HFFc6 (cell line): ENCODE measurements at places on chromosomes 13 and 19. TPM values are rescaled to one million over a fixed set of nuclear protein-coding genes. Genes with fewer than 3 reads are reported as not detected.

The FFAR1 gene
- total RNA-seq, result not detected in 3 replicates

The YJEFN3 gene
- 1.7 and 2.0 TPM in 2 replicates for total RNA-seq

The SIAH3 gene
- total RNA-seq, result not detected in 3 replicates

The GRIN2D gene
- 3.2 and 4.0 TPM in 2 replicates for total RNA-seq

The NLRP4 gene
- total RNA-seq, result not detected in 3 replicates

The DPF1 gene
- total RNA-seq, result 4.6 to 6.4 TPM (median 4.7 TPM) in 3 replicates

The CHST8 gene
- total RNA-seq, result not detected in 3 replicates

The RFPL4AL1 gene
- total RNA-seq, result 0.23 TPM in 1 of 3 replicates, not detected in the others

- peaks cover 18% of the 10 kb centered on the region for H3K4me1 ChIP-seq
- DNase-seq, result no peak
- H3K36me3 ChIP-seq, result peaks cover 6% of the 10 kb centered on the region
- H3K4me3 ChIP-seq, result no peak overlapping the region
- H3K27ac ChIP-seq, result no peak overlapping the region
Observed at GRCh38 chr13:90403330-90404082, 944.0 kb upstream of the MIR17HG start.

GRCh38 chr13:54241719-54242118 lies 1213.1 kb downstream of the OLFM4 start:
- DNase-seq, result no peak
- no peaks in the 10 kb centered on the region for H3K27me3 ChIP-seq
- H3K27ac ChIP-seq, result no peak overlapping the region
- no peaks in the 10 kb centered on the region for H3K36me3 ChIP-seq
- H3K4me3 ChIP-seq, result no peak overlapping the region

- no peak for DNase-seq
- H3K27ac ChIP-seq, result no peak overlapping the region
- no peak overlapping the region for H3K4me3 ChIP-seq
- peaks cover 20% of the 10 kb centered on the region; the same call in 1 of the 2 replicates for H3K4me1 ChIP-seq
Observed at GRCh38 chr13:72296246-72296645, 429.2 kb upstream of the DACH1 start.

DNA sequence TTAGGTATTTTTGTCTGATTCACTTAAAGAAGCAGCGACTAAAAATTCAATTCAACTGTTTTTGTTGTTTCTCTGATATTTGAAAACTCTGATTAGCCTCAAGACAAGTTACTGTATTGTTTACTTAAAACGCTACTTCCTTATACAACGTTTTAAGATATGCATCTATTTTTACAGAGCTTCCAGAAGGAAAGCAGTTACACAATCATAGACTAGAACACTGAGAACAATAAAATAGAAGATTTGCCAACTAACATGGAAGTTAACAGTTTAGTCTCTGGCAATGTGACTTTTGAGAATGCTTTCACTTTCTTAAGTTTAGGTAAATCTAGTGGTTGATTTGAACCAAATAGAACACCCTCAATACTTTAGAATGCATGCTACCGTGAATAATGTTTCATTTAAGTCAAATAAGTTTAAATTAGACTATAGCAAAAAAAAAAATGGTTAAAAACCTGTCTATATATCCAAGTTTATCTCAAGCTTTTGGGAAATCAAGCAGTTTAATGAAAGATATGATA lies 614.8 kb downstream of the DACH1 start:
- H3K27ac ChIP-seq, result no peak overlapping the region
- no peak for DNase-seq
- H3K36me3 ChIP-seq, result no peaks in the 10 kb centered on the region
- no peaks in the 10 kb centered on the region for H3K4me1 ChIP-seq
- H3K27me3 ChIP-seq, result no peaks in the 10 kb centered on the region; the same call in 1 of the 2 replicates

DNA sequence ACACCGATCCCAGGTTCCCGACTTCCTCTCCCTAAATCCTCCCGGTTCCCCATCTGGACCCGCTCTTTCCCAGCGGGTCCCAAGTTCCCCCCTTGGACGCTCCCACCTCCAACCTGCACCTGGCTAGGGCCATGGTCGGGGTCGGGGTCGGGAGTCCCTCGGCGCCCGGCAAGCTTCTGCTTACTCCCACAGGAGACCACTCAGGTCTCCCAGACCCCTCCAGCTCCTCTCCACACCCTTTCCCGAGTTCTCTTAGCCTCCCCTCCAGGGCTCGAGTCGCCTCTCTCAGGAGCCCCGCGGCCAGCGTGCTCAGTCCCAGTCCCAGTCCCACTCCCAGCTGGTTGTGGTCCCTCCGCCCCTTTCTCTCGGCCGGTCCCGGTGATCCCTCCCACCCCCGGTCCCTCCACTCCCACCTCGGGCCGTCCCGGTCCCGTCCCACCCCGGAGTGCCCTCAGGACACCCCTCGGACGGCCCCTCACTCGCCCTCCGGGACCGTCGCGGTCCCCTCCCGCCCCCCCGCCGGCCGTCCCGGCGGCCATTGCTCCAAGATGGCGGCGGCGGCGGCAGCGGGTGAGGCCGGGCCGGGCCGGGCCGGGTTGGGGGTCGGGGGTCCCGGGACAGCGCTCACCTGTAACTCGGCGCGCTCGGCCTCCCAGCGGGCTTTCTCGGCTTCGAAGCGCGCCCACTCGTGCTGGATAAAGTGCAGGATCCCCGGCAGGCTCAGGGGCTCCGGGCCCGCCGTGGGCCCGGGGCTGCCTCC lies at the start of gene FKRP:
FKRP (plus strand) TSS at position 537 of the 760 bp plus-strand sequence. CDS start 9,394 bp downstream, outside the sequence.
- peaks cover 4% of the 10 kb centered on the region; the same call in 1 of the 2 replicates for H3K36me3 ChIP-seq
- peaks cover 41% of the 10 kb centered on the region for H3K4me1 ChIP-seq
- no peaks in the 10 kb centered on the region; the same call in 1 of the 2 replicates for H3K27me3 ChIP-seq
- no peak for DNase-seq
